Cerebellar cortex (tissue), 1 donor: ENCODE measurements at places on chromosomes 7 and 10.

- DNase-seq: peak; percentile 98
Measured at GRCh38 chr10:69479240-69480067, 28.2 kb downstream of the TSPAN15 start.

DNA sequence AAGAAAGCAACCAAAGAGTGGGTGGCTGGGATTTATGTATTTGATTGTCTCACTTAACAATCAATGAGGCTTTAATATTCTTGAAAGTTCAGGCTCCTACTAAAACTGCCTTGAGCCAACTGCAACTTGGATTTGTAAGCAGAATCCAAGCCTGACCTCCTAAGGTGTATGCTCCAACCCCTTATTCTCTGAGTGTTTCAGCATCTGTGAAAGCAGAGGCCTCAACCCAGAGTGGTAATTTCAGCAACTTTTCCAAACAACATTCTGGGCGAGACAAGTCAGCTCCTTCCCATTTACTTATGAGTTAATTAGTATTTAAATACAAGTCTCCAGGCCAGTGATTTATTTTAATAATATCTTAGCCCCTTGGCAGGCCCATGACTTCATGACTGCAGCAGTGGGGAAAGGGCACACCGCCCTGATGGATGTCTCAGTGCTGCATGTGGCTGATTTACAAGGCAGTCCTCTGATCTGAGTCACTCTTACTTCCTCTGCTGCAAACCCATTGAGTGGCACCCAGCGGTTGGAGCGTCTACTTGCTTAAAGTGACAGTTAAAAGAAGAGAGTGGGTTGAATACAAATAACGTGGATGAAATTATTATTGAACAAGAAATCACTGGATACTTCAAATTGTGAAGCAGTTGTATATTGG is 209.1 kb downstream of the TRIL start:
- DNase-seq: no peak

- DNase-seq: peak; percentile 14
Measured at GRCh38 chr10:111856631-111857030, 326.9 kb downstream of the GPAM start.

- no peak for DNase-seq
Measured at GRCh38 chr10:124722798-124723783, 21.1 kb downstream of the FAM53B start.

- peak; percentile 42 for DNase-seq
Measured at GRCh38 chr7:100435401-100436304, 644 bp downstream of the PPP1R35 start.

DNA sequence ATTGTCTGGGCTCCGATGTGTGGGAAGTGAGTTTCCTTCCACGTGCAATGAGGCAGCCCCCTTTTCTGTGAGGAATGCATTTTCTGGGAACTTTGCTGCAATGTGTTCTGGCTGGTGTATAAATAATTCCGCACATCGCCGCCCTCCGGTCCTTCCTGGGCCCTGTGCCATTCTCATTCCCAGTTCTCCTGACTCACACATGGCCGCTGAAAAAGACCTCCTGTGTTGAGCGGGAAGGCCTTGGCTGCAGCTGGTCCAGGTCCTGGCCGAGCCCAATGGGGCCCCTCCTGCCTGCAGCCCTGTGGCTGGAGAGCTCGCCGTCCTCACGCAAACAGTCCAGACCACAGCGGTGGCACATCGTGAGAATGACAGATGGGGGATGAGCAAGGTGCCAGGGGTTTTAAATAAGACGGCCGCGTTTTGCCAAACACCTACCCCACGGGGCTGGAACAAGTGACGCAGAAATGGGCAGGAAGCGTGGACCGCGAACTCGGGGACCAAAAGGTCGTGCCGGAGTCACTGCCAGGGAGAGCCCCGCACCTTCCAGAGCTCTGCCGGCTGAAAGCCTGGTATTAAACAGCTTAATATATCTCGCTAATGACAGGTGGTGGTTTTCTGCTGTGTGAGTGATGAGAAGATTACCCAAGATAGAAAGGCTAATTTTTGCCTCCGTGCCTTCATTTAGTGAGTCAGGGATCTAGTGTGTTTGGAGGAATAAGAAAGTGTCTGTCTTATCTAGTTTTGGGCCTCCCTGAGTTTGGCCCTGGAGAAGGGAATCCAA is 37.0 kb downstream of the FAM20C start:
- peak; percentile 73 for DNase-seq

- no peak for DNase-seq
Measured at GRCh38 chr10:55274367-55274766, 473.3 kb upstream of the PCDH15 start.

DNA sequence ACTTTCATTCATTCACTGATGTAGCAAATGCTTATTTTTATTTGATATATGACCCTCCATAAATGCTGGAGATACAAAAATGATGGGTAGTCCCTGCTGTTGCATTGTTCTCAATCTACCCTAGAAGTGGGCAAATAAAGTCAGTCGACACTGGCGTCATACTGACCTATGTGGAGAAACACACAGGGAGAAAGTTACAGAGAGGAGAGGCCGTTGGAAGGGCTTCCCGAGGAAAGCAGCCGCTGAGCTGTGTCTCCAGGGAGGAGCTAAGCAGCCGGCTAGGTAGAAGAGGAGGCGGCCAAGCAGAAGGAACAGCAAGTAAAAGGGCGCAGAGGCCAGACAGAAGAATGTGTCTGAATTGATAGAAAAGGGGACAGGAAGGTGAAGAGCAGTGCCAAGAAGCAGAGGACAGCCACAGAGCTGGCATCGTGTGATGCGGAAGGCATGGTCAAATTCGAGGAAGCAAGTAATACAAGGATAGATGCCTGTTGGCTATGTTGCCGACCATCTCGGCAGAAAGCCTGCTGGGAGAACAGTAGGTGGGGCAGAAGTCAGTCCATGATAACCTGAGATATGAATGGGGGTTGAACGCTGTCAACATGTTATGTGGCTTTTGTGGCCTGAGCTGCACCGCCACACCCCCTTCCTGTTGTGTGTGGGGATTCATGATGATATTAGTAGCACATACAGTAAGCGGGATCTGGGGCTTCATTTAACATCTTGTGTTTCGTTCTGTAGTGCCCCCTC is 25.9 kb downstream of the ST8SIA6 start:
- no peak for DNase-seq

- peak; percentile 73 for DNase-seq
Measured at GRCh38 chr10:121886997-121887622, 40.7 kb downstream of the ATE1 start.

DNA sequence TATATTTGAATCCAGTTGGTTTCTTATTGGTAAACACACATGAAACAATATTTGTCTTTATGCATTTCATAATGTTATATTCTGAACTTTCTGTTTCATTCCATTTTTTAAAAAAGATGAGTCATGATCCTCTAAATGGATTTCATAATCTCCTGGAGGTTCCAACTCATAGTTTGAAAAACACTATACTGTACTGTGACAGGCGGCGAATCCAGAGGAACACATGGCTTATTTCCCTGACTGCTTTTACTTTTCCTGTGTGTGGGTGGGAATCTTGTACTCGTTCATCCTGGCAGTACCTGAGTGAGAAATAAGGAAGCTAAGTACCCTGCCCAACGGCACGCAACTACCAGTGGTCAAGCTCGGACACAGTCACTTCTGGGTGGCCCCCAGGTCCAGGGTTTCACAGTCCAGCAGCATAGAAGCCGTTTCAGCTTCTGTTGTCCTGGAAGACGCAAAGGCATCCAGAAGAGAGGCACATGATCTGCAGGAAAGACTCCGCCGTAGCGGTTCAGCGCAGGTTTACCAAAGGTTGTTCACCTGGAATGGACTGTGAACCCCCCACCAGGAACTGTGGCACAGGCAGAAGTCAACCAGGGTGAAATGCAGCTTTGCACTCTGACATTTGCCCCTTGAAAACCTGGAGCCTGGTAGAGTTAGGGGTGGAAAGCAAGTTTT is 117.7 kb downstream of the CCNY start:
- no peak for DNase-seq

- peak; percentile 94 for DNase-seq
Measured at GRCh38 chr10:114649217-114649903, 8.7 kb downstream of the ABLIM1 start.

- no peak for DNase-seq
Measured at GRCh38 chr7:28301148-28301641, 111.1 kb upstream of the CREB5 start.

GRCh38 chr10:29730969-29731368 is 96.2 kb upstream of the SVIL start:
- no peak for DNase-seq

- peak; percentile 80 for DNase-seq
Measured at GRCh38 chr7:37031571-37032257, 307.4 kb upstream of the AOAH start.

GRCh38 chr7:148337246-148337965 is 253.2 kb upstream of the C7orf33 start:
- no peak for DNase-seq

- DNase-seq: no peak
Measured at GRCh38 chr10:108556186-108556585, 1367.1 kb downstream of the XPNPEP1 start.

DNA sequence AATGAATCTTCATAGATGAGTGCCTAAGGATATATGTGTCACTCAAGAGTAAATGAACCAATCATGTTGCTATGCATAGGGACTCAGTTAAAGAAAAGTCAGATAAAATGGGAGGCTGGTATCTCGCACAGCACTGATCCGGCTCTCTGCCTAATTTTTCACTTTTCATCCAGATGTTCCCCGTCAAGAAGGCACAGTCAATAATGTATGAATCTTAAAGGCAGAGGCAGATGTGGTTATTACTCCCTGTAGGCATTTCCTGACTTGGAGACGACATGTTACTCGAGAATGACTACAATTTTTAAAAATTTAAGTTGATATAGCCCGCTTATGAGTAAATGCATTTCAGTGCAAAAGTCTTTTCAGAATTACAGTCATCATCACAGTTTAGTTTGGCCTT is 113.6 kb downstream of the TBXAS1 start:
- DNase-seq: no peak

GRCh38 chr10:98045785-98046389 is 15.5 kb upstream of the CRTAC1 start:
- DNase-seq: peak; percentile 84

DNA sequence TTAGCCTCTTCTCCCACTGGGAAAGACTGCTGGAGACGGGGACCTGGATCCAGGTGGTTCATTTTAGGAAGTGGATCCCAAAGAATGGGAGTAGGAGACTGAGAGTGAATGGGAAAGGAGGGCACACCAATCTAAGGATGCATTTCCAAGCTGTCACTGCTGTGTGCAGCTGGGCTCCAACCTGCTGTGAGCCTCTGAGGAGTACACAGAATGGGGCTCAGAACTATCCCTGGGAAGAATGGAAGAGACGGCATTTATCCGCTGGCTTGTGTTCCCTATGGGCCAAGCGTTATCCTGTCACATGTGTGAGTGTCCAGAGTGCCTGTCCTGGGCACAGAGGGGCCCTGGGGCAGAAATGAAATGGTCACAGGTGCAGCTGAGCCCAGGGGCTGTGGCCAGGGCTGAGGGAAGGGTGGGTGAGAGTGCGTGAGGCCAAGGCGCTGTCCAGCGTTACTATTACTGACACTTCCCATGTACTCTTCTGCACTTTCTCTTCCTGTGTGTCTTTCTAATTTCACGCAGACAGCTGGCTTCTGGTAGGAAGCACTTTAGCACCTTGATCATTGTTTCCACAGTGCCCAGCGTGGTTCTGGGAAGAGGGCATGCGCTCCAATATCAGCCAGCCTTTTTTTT is 35.4 kb upstream of the PODXL start:
- no peak for DNase-seq

GRCh38 chr10:53572799-53573198 is 800.2 kb upstream of the MBL2 start:
- no peak for DNase-seq

- peak; percentile 4 for DNase-seq
Measured at GRCh38 chr7:109549471-109550193, 980.0 kb downstream of the DNAJB9 start.

DNA sequence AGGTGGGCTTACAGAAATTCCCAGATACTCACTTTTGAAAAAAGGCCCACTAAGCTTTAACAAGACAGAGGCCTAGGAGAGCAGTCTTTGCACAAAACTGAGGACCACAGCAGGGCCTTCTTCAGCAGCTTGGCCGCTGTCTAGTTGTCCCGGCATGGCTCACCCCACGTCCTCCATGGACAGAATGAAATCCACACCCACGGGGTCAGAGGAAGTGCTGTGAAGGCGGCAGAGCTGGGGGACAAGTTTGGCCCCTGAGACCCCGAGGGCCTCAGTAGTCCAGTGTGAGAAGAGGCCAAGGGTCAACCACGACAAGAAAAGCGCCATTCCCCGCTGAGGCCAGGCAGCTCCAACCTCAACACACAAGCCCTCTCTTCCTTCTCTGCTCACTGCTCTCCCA is 78.9 kb downstream of the ZRANB1 start:
- DNase-seq: no peak

DNA sequence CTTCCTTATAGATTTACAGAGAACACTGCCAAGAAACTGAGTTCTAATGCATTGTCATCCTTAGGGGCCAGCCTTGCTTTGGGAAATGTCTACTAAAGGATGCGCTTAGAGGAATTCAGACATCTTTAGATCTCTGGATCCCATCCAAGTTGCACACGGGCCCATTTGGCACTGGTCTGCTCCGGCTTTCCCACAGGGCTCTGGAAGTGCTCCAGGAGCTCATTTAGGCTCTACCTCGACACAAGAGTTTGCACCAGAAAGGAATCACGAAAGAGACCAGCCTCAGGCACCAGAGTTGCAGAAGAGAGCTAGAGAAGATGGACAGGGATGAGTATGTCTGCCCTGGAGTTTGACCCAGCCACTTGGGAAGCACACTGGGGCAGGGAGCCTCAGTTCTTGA is 150.1 kb upstream of the TMEM72 start:
- peak; percentile 3 for DNase-seq

GRCh38 chr10:33008499-33009243 is 50.6 kb upstream of the ITGB1 start:
- DNase-seq: peak; percentile 87

GRCh38 chr10:104809288-104810090 is 168.4 kb downstream of the SORCS3 start:
- DNase-seq: no peak

- no peak for DNase-seq
Measured at GRCh38 chr10:44733501-44734488, 177.3 kb upstream of the TMEM72 start.

DNA sequence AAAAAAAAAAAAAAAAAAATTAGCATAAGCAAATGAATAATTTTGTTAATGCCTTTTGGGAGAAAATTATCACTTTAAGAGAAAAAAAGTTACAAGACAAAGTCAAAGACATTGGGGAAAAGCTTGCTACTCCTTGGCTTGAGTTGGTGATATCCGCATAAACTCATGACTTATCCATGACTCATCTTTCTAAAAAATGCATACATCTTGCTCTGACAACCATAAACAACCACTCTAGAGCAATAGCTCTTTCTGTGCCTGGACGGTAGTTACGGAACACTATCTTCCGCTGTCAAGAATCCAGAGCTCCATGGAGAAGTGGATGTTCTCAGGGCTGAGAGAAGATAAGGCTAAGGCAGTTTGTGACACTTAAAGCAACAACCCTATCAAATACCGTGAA is 281.1 kb upstream of the PFKP start:
- DNase-seq: no peak

DNA sequence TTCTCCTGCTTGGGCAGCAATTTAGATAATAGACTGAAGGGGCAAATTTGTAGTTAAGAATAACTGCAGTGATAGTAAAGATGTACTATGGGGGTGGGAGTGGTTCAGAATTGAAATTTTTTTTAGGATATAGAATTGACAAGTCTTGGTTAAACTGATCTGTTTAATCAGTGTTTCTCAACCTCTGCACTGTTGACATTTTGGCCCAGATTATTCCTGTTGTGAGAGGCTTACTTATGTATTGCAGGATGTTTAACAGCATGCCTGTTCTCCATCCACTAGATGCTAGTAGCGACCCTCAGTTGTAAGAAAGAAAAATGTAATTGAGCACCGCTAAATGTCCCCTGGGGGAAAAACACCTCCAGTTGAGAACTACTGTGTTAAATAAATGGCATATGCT is 176.5 kb downstream of the CCDC7 start:
- no peak for DNase-seq

GRCh38 chr7:16086743-16087142 is 334.6 kb downstream of the CRPPA start:
- no peak for DNase-seq
